ENCODE measurements at places on chromosomes 3 and 15.

DNA sequence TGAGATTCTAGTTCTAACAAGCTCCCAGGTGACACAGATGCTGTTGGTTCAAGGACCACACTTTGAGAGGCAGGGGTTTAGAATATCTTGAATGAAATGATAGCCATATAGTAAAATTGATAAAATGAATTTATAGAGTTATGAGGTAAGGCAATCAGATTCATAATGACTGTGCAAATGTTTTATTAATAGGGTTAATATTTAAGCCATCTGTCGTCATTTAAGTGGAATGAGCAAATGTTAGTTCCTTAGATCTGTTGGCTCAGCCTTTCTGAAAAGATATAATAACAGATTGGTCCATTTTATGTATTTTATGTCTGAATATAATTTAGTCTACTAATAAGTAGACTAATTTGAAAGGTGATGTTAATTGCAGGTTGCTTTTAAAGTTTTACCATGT is 12.9 kb downstream of the REC114 start:
- DNase-seq: no peak

DNA sequence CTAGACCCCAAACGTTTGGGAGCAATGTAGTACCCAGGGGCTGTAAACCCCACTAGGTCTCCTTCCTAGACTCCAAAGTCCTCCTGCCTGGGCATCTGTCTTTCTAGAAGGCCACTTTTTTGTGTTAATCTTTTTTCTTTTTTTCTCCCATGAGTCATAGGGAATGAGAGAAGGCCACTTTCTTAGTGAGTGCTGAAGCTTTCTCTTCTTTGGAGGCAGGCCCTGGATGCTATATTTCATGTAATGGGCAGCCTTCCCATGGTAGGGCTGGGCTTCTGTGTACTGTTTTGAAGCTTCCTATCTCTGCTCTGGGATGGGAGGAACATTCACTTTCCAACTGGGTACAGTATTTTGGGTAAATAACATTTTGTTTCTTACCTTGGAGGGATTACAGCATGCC is 15.2 kb upstream of the RTP2 start:
- no peak for DNase-seq

DNA sequence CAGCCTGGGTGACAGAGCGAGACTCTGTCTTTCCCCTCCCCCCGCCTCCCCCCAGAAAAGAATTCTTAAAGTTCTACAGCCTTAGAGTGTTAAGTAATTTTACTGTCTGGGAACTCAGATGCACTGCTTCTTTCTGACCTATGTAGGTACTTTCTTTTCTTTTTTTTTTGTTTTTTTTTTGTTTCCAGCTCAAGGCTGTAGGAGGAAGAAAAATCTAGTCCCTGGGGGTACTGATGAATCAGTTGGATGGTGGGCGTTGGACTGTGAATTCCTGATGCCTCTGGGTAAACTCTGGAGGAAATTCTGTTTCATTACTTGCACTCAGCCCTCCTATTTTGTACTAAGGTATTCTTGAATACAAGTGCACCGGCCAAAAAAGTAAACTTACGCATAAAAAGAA is 10.8 kb downstream of the GHRL start:
- no peak for DNase-seq

DNA sequence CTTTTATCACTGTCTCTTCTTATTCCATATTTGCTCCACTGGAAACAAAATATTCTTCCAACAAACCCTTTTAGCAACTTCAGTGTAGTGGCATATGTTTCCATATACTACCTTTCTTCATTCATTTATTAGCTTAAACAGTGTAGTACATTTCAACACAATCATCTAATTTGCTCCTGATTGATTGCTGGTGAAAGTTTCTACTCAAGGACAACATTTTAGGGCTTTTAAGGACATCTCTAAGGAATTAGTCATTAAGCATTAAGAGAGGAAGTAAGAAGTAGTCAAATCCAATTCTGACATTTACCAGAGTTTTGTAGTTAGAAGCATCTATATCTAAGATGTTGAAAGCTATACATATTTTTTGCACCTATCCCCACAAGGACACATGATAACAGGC is 55.8 kb downstream of the RSRC1 start:
- DNase-seq: no peak

- no peak for DNase-seq
These were observed 7.3 kb downstream of the ALPK3 start for GRCh38 chr15:84824260-84825007.

DNA sequence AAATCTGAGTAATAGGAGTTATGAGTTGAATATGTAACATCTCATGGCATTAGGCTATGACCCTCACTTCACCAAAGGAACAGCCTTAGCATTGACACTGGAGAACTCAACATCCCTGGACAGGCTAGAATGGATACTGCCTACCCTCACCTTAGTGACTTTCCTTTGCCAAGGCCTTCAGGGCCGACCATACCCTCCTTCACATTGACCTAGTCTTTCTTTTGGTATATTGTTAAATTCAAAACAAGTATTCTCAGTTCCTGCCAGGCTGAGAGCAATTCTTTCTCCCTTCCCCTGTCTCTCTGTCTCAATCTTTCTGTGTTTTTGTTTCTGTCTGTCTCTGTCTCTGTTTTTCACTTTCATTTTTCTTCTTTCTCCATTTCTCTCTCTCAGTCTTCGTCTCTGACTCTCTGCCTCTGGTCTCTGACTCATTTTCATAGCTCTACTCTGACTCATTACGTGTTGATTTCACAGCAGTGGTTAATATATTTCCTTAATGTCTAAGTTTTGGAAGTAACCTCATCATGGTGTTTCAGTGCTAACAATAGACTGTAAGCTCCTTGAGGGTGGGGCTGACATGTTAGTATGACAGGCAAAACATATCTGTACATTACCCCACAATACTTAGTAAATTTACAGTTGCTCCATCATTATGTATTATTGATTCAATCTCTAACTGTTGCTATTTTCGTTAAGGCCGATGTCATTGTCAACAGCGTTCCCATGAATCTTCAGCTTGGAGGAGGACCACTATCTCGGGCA is 32.5 kb downstream of the PARP15 start:
- peak; percentile 22 for DNase-seq

DNA sequence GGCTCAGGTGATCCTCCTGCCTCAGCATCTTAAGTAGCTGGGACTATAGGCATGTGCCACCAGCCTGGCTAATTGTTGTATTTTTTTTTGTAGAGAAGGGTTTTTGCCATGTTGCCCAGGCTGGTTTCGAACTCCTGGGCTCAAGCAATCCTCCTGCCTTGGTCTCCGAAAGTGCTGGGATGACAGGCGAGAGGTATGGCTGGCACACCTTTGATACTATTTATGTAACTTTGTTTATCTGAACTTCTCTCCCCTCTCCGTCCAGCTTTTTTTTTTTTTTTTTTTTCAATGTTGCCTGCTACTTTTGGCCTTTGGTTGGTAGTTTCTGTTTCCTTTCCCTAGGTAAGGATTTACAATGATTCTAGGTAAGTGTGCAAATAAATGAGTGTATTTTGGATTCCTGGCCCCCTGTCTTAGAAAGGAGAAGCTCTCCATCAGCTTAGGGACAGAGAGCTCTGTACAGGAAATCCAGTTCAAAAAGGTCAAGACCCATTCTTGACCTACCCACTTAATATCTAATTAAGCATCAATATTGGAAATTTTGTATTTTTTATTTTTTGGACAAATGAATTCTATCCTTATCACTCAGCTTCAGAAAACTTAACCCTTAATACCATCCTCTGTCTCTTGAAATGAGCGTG is 6.8 kb downstream of the ARL6IP5 start:
- no peak for DNase-seq

DNA sequence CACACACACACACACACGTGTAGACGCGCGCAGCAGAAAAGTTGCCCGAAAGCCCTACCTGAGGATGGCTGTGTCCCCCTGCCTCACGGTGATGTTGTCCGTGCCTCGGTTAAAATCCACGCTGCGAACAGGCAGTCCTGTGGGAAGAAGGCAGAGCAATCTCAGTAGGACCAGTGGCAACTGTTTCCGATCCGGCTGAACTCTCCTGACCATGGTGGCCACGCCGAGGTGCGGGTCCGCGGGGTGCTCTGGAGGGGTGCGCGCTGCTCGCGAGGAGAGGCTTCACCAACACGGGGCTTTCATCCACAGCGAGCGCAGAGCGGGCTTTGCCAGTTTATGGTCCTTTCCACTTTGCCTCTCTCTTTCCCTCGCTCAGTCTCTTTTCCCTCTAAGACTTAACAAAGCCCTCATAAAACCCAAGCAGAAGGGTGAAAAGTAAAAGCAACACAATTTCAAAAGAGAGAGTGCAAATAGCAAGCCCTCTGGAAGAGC is 422 bp downstream of the LSAMP start:
- no peak for DNase-seq

GRCh38 chr3:29346828-29347227 is 66.0 kb downstream of the RBMS3 start:
- no peak for DNase-seq

DNA sequence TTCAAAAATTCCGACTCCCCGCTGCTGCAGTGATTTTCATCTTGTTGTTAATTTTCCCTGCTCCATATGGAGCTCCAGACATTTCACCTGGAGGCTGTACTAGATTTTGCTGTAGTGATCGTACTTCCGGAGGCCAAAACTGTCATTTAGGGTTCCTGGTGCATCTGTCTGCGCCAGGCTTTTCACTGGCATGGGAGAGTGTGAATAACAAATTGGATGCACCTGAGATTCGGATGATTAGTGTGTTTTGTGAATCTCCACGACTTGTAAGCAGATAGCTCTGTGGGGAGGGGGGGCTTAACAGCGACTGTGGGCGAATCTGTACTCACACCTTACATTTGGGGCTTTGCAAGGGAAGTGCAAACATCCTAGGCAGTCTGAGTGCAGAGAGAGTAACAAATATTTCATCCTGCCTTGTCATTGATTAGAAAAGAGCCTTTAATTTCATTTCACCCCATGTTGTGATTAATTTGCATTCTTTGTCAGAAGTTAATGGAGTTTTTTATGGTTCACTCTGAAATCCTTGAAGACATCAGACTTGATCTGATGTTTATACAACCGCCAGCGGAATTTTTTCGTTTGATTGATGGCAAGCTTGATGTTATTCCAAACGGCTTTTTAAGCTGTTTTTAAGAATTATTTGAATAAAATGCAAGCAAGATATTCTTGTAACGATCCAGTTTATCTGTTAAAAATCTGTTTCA is 92.5 kb upstream of the SKOR1 start:
- no peak for DNase-seq

GRCh38 chr3:172065527-172065926 is 26.1 kb downstream of the FNDC3B start:
- no peak for DNase-seq

- no peak for DNase-seq
These were observed 71.4 kb downstream of the SCN5A start for GRCh38 chr3:38578081-38578475.

- no peak for DNase-seq
These were observed 1153.4 kb downstream of the IGSF11 start for GRCh38 chr3:117881210-117881609.

GRCh38 chr3:15273227-15273626 is 59.2 kb downstream of the SH3BP5 start:
- no peak for DNase-seq

DNA sequence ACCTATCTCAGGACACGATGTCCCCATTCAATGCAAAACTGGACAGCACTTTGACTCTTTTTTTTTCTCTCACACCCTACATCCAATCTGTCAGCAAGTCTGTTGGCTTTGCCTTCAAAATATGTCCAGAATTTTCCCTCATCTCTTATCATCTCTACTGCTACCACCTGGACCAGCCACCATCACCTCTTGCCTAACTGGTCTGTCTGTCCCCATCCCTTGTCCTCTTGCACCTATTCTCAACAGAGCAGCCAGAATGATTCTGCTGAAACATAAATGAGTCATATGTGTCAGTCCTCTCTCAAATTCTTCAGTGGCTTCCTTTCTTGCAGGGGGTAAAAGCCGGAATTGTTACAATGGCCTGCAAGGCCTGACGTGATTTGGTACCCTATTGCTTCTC is 105.8 kb downstream of the CYP19A1 start:
- DNase-seq: no peak

DNA sequence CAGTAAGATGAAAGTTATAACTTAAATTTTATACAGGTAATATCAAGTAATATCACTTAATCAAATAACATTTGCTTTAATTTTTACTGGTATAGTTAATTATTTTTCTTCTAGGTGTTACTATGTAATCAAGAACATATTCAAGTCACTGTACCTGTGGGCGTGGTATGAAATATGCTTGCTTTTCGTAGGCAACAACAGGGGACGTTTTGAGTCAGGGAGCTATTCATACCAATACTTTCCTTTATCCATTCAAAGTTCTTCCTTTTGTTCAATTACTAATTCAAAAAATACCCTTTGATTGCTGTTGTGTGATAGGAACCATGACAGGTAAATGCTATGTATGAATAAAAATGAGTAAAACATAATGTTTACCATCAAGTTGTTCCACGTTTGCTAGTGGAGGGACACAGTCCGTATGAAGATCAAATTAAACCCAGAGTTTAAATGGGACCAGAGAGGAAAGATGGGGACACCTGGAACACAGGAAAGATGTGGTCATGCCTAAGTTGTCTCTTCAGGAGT is 654.0 kb upstream of the KCNMB2 start:
- DNase-seq: no peak

DNA sequence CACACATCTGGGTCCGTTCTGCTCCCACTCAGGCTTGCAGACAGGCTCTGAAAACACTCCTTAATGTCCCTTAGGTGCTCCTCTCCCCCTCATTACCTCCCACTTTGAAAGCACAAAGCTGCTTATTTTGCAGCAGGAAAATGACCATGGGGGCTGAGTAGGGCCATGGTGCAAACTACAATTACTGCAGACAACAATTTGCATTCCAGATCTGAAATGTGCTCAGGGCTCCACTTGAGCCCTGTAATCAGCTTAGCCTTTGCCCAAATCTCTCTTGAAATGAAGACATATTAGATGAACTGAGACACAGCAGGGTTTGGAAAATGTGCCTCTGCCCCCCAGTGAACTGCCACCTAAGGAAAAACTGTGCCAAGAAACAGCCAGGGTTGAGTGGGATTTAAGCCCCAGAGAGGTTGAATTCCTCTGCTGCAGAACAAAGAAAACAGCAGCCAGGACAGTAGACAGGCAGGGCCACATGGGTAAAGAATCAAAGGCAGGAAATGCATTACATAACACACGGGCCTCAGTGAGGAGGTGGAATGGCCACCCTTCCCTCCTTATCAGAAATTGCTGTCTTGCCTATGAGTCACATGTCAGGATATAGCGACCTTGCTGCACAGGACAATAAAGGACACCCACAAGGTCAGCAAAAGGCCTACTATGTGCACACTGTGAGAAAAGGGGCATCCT is 126.8 kb upstream of the ARHGEF3 start:
- DNase-seq: no peak

All from 8988T (cell line).